ENCODE measurements at places on chromosomes 7 and 10.
A peak's percentile ranks its signal among the peaks of the same experiment; 100 is the strongest.

- peak; percentile 85 for DNase-seq
These were observed 167.0 kb downstream of the SNX13 start for GRCh38 chr7:17773289-17773626.

GRCh38 chr10:52136921-52137320, 177.2 kb upstream of the DKK1 start:
- DNase-seq, result no peak

DNA sequence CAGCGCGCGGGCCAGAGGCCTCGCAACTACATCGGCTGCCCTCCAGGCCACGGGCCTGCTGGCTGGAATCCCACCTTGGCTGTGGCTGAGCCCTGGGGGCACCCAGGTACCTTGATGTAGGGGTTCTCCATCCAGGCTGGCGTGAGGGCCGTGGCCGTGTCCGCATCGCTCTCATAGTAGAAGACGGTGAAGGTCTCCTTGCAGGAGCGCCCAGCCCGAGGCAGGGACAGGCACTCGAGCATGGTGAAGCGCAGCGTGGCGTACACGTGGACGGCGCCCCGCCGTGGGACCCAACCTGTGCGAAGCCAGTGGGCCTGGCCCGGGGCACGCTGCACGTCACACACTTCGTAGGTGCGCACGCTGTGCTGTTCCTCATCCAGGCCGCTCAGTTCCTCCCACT, 3.8 kb downstream of the EPHB4 start:
- DNase-seq, result no peak

DNA sequence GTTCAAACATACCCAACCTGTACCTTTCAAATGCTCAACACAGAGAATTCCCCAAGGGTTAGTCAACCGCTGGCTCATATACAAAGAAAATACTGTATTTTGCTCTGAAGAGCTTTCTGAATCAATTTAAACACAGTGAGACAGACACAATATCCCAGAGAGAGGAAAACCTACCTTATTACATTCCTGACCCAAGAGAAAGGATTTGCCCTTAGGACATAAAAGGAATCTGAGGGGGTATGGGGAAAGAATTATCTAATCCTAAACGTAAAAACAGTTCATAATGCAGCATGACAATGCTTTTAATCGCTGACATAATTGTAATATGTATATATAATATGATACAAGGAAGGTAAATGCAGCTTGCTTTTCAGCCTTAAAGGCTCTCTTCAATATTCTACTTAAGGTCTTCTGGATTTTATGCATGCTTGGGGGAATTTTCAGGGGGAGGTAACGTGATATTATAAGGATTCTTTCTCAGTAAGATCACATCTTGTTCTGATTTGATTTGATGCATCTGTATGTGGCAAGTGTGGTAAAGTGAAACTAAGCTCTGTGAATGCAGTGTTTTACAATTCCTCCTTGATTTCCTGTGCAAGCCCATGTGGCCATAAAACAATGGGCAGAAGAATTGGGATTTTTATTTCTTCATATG, 240.5 kb downstream of the GLI3 start:
- DNase-seq, result peak; percentile 85

DNA sequence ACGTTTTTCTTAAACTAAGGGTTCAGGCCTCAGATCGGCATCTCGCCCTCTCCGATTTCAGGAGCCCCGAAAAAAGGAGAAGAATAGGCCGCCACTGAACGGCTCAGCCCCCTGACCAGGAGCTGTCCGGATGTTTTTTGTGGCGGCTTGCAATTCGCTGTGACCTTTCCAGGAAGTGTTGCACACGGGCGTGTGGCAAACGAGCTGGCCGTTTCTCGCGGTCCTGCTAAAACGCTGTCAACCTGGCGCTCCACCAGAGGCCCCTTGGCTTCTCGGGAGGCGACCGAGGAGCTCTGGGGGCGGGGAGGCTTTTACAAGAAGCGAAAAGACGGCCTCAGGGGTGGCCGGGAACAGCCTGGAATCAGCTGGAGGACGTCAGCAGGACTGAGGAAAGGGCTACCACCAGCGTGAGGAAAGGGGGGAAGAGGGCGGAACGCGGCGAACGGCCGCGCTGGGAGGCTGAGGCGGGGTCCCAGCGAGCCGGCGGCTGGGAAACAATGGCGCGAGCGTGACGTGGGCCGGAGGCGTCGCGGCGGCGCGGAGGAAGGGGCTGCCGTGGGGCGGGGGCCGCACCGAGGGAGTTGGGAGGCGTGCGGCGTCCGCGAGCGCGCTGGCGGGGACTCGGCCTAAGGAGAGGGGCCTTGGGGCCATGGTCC, 493 bp downstream of the NT5C2 start:
- peak; percentile 37 for DNase-seq

DNA sequence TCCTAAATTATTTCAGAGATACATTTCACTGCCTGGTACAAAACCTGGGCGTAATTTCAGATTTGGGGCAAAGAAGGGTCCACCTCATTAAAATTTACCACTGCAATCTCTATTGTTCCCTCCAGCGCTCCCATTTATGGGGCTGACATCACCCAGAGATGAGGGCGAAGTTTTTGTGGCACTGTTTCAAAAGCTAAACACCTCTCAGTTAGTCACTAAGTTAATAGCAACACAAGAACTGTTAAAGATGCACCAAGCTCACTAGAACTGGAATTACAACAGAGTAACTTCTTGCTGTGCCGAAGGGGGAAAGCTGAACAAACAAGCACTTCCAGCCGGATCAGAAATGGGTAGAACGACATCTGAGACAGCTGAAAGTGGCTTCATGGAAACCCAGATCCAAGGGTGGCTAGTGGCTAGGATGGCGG, 179.4 kb downstream of the GATA3 start:
- no peak for DNase-seq

DNA sequence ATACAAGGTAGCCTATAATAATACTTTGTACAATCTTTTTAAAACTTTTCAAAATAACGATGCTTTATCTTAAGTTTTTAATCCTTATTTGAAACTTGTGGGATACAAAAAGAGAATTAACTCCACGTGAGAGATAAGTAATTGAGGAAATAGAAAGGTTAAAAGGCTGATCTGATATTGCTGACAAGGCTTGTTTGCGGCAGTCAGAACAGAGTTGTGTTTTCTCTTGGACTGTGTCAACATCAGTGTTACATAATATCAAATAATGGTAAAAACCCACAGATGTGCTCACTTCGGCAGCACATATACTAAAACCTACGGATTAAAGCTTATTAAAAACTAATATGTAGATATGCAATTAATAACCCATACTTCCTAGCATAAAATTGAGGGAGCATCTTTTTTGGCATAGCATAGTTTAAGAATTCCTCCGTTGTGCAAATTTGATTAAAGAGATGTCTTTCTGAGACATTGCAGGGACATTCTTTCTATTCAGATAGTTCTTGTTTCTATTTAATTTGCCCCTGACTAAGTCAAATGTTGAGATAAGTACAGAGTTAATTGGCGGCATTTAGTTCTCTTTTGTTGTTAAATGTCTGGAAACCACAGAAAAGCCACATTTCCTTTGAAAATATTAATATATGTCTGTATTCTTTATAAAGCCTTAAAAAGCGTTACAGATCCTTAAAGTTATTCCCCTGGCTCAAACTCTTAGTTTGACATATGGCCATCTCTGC, 63.3 kb downstream of the FAM185A start:
- no peak for DNase-seq

DNA sequence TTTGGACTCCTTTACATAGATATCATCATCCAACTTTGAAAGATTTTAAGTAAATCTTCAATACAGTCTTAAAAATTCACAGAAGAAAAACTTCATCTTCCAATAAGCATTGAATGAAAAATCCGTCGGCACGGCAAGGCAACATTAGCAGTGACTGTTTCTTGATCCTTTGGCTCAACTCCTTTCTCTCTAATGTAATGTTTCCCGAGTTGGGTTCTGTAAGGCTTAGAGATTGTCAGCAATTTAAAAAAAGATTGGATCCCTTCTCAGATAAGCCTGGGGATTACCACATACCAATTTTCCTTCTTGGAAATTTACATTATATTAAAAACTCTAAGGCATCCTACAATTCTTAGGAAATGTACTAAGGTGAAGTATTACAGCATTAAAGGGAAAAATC, 291.8 kb downstream of the PLXDC2 start:
- DNase-seq, result no peak

DNA sequence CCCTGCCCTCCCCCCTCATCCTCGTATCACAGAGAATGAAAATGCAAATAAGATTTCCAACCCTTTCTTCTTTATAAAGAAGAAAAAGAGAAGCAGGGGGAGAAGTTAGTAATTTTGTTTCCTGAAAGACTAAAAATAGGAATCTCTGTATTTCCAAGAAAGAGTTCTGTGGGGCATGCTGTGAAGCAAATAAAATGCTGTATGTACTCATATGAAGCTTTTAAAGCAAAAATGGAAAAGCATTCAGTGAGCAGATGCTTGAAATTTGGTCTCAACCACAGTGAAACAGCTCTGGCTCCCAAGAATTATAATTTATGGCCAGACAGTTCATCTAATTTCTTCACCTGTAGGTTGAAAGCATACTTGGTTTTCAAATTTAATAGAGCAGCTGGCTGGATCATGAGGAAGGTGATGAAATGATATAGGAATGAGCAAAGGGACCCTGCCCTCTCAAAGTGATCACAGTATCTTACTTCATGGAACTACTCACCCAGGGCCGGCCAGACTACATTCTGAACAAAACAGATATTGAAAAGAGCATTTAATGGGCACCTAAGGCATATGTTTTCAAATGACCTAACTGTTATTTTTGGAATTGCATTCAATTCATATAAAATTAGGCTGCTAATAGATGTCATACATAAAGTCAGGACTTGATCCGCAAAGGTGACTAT, 31.4 kb downstream of the SVIL start:
- DNase-seq, result no peak

DNA sequence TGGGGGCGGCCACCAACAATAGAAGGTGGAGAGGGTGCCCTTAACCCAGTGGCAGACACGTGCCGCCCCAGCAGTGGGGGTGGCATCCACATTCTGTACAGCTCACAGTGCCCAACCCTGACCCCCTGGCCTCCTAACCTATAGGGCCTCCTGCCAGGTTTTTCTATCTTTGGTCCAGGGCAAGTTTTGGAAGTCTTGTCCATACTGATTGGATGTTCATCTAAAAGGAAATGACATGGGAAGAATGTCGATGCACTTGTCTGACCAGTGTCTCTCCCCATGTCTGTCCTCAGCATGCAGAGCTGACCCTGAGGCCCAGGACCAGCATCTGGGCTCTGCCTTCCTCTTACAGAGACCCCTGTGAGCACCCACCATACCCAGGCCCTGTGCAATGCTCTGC, 32.3 kb upstream of the ANTXRL start:
- DNase-seq, result no peak

DNA sequence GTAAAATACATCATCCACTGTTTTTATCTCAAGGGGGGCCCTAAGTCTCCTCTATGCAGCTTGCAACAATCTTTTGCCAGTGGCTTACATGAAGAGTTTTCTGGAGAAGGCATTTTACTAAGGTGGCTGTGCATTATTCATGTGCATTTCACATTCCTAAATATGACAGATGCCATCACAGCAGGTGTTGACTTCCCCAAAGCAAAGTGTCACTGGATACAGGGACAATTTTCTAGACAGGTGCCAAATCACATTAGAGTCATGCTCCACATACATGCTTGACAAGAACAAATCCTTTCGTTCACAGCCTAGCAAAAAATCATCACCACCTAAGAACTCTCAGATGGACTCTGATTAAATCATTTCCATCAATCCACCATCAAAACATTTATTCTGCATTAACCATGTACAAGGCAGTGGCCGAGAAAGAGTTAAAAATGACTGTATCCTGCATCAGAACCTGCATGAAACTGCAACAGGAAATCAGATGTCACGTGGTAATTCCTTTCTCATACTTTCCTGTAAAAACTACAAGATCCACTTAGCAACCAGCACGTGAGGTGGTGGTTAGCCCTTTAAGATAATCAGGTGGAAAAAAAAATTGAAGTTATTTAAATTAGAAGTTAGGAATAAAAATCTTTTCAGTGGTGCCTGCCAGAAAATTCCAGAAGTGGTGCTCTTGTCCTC, 88.2 kb upstream of the AFAP1L2 start:
- no peak for DNase-seq

DNA sequence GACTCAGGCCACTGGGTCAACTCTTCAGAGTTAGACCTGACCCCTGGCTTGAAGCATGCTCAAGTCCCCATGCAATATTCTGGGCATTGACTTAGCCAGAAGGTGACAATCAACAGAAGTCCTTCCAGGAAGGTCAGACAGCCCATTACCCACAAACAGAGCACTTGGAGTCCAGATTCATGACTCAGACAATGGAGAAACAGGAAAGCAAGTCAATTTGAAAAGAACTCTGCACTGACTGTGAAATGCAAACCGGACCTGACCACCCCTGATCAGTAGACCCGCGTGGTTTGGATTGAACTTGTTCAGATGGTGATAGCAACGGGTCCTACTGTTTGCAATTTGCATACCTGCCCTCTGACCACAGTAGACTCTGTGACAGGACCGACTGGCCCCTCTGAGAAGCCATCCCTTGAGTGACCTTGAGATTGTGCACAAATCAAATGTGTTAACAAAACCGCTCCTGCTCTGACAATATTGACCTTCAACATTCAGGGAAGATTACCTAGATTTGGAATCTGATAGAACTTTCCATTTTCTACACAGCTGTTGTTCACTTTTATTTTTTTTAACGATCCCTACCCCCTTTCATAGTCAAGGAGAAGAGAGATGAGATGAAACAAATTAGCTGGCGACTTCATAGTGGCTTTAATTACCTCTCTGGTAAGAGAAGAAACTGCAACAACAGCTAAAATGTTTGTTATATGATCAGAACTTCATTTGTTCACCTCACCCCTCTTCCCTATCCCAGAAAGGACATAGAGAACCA, 138.7 kb downstream of the NRP1 start:
- DNase-seq, result no peak
